Smooth muscle cell of the umbilical artery (primary cell): ENCODE measurements at places on chromosomes 1 and 21. TPM values are rescaled to one million over a fixed set of nuclear protein-coding genes. Genes with fewer than 3 reads are reported as not detected.

The KIF17 gene
- 1.2 and 2.2 TPM in 2 replicates for total RNA-seq

The LCE1A gene
- not detected in 2 replicates for total RNA-seq

The TARS2 gene
- total RNA-seq = 11.6 and 16.7 TPM in 2 replicates

The PIGV gene
- total RNA-seq = 21.7 and 37.4 TPM in 2 replicates

The PLA2G2C gene
- total RNA-seq = not detected in 2 replicates

The B3GALT5 gene
- 0.37 and 0.89 TPM in 2 replicates for total RNA-seq

The NLRP3 gene
- total RNA-seq = 0.78 and 2.4 TPM in 2 replicates
